Upper lobe of right lung (tissue), 1 donor: ENCODE measurements at places on chromosomes 16 and 17. TPM values are rescaled to one million over a fixed set of nuclear protein-coding genes. Genes with fewer than 3 reads are reported as not detected.

GRCh38 chr16:3089717-3090592, 9.1 kb downstream of the ZSCAN10 start:
- H3K36me3 ChIP-seq: no peaks in the 10 kb centered on the region
- peaks cover 7% of the 10 kb centered on the region for H3K27me3 ChIP-seq
- peaks cover 24% of the 10 kb centered on the region for H3K4me1 ChIP-seq

DNA sequence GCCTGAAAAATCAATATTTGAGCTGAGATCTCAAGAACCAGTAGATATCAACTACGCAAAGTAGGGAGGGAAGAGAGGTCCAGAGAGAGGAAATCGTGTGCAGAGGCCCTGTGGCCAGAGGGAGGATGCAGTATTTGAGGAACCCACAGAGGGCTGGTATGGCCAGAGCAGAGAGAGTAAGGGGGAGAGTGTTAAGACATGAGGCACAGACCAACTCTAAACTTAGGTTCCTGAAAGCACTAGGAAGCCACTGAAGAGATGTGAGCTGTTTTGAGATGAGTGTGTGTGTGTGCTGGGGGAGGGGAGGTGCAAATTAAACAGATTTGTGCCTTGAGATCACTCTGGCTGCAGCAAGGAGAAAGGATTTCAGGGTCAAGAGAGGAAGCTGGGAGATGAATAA, 10.9 kb downstream of the SLC13A2 start:
- no peak overlapping the region for H3K4me3 ChIP-seq
- no peaks in the 10 kb centered on the region for H3K27me3 ChIP-seq
- DNase-seq: no peak

GRCh38 chr16:67655363-67655762, 4.7 kb downstream of the ACD start:
- no peaks in the 10 kb centered on the region for H3K36me3 ChIP-seq
- no peak for DNase-seq
- peaks cover 25% of the 10 kb centered on the region for H3K27me3 ChIP-seq

GRCh38 chr16:81595629-81596292, 151.2 kb downstream of the CMIP start:
- H3K36me3 ChIP-seq: no peaks in the 10 kb centered on the region
- peaks cover 12% of the 10 kb centered on the region for H3K4me1 ChIP-seq
- H3K4me3 ChIP-seq: no peak overlapping the region
- no peak for DNase-seq

DNA sequence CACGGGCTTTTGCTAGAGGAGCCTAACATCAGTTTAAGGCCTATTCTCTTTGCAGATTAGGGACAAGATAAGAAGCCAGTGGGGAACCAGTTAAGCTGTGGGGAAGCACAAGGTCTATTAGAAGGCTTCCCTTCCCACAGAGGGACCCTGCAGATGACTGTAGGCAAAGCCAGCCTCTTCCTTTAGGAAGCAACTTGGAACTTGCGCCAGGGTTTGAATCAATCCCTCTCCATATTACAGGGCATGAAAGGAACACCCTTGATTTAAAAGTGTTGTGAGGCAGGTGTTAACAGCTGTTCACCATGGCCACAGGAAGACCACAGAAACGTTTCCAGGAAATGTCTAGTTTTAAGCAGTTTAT, 77.3 kb downstream of the RPTOR start:
- no peaks in the 10 kb centered on the region for H3K27me3 ChIP-seq
- DNase-seq: no peak
- peaks cover 3% of the 10 kb centered on the region for H3K36me3 ChIP-seq
- no peak overlapping the region for H3K4me3 ChIP-seq
- no peak overlapping the region for H3K27ac ChIP-seq

DNA sequence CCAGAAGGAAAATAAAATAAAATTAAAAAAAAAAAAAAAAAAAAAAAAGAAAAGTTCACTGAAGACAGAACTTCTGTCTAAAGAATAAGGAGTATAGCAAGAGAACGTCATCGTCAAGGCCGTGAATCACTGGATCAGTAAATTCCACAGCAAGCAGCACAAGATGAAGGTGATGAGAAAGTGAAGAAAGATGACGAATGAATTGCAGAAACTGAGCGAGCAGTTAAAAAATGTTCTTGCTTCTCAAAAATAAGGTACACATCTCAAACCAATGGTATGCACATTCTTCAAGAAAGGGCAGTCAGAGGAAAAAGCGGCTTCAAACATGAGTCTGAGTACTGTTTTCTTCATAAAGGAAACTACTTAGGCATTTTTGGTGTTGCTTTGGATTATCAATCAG, 104.7 kb downstream of the SMG6 start:
- no peaks in the 10 kb centered on the region for H3K4me1 ChIP-seq
- H3K27me3 ChIP-seq: no peaks in the 10 kb centered on the region
- H3K4me3 ChIP-seq: no peak overlapping the region
- H3K36me3 ChIP-seq: no peaks in the 10 kb centered on the region
- H3K27ac ChIP-seq: no peak overlapping the region
- DNase-seq: no peak

GRCh38 chr16:72122916-72123315, 29.3 kb downstream of the DHX38 start:
- no peaks in the 10 kb centered on the region for H3K36me3 ChIP-seq
- no peaks in the 10 kb centered on the region for H3K4me1 ChIP-seq
- H3K4me3 ChIP-seq: no peak overlapping the region
- DNase-seq: peak; percentile 34
- no peaks in the 10 kb centered on the region for H3K27me3 ChIP-seq
- H3K27ac ChIP-seq: no peak overlapping the region

The CCDC78 gene
- total RNA-seq: 0.78 TPM

The TMC5 gene
- 68.7 TPM for total RNA-seq

The TBC1D16 gene
- total RNA-seq: 21.7 TPM

GRCh38 chr16:22297871-22298733, 893 bp downstream of the POLR3E start:
- peaks cover 8% of the 10 kb centered on the region for H3K4me1 ChIP-seq
- H3K27ac ChIP-seq: peak overlapping the region; percentile 89
- no peak for DNase-seq
- H3K36me3 ChIP-seq: peaks cover 13% of the 10 kb centered on the region
- H3K4me3 ChIP-seq: peak overlapping the region; percentile 96

The IRX5 gene
- total RNA-seq: 23.3 TPM

The SLC9A5 gene
- 2.4 TPM for total RNA-seq

- H3K36me3 ChIP-seq: no peaks in the 10 kb centered on the region
- no peak overlapping the region for H3K4me3 ChIP-seq
- H3K27ac ChIP-seq: no peak overlapping the region
- no peak for DNase-seq
These were observed 4.5 kb upstream of the ZNF287 start for GRCh38 chr17:16573466-16573865.

- H3K4me3 ChIP-seq: no peak overlapping the region
- DNase-seq: peak; percentile 65
- H3K27ac ChIP-seq: no peak overlapping the region
- H3K27me3 ChIP-seq: no peaks in the 10 kb centered on the region
- no peaks in the 10 kb centered on the region for H3K36me3 ChIP-seq
These were observed 9.7 kb downstream of the RMI2 start for GRCh38 chr16:11354733-11355574.

- peaks cover 13% of the 10 kb centered on the region for H3K4me1 ChIP-seq
- H3K27me3 ChIP-seq: no peaks in the 10 kb centered on the region
- no peaks in the 10 kb centered on the region for H3K36me3 ChIP-seq
- H3K4me3 ChIP-seq: peak overlapping the region; percentile 93
- peak overlapping the region; percentile 86 for H3K27ac ChIP-seq
- DNase-seq: peak; percentile 86
These were observed 213.9 kb downstream of the MRTFB start for GRCh38 chr16:14284930-14285512.

DNA sequence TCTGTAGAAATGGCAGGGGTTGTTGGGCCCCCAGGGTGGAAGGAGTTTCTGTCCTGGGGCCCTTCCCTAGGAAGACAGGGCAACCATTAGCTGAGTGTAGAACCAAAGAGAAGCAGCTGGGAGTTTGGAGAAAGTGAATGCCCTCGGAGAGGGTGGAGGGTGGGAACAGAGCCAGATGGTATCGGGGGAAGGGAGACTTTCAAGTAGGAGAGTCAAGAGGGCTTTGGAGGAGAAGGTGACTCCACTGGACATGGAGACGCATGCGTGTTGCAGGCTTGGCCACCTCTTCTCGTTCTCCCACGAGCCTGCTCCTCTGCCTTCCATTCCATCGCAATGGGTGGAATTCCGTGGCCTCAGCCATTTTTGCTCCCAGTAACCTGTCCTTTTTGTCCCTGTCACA, 19.4 kb downstream of the SLC47A1 start:
- no peaks in the 10 kb centered on the region for H3K36me3 ChIP-seq
- H3K27ac ChIP-seq: no peak overlapping the region
- no peaks in the 10 kb centered on the region for H3K4me1 ChIP-seq
- no peak overlapping the region for H3K4me3 ChIP-seq

The BEAN1 gene
- 0.87 TPM for total RNA-seq
